ENCODE measurements at places on chromosomes 13 and 19. TPM values are rescaled to one million over a fixed set of nuclear protein-coding genes. Genes with fewer than 3 reads are reported as not detected.
A peak's percentile ranks its signal among the peaks of the same experiment; 100 is the strongest.

ONECUT3 gene
- not detected for total RNA-seq

PTPRH gene
- 0.63 TPM for total RNA-seq

GPR4 gene
- total RNA-seq, result 0.48 TPM

JUNB gene
- 11.5 TPM for total RNA-seq

GFY gene
- 1.4 TPM for total RNA-seq

CEACAM5 gene
- total RNA-seq, result 0.46 TPM

CYP4F2 gene
- total RNA-seq, result 1.2 TPM

MAP2K2 gene
- 176 TPM for total RNA-seq

CEACAM7 gene
- 0.21 TPM for total RNA-seq

NLRP7 gene
- total RNA-seq, result 5.0 TPM

EDNRB gene
- 142 TPM for total RNA-seq

PEX11G gene
- total RNA-seq, result 4.3 TPM

- DNase-seq, result no peak
Measured at GRCh38 chr13:36211567-36211966, 2.8 kb downstream of the SOHLH2 start.

DNA sequence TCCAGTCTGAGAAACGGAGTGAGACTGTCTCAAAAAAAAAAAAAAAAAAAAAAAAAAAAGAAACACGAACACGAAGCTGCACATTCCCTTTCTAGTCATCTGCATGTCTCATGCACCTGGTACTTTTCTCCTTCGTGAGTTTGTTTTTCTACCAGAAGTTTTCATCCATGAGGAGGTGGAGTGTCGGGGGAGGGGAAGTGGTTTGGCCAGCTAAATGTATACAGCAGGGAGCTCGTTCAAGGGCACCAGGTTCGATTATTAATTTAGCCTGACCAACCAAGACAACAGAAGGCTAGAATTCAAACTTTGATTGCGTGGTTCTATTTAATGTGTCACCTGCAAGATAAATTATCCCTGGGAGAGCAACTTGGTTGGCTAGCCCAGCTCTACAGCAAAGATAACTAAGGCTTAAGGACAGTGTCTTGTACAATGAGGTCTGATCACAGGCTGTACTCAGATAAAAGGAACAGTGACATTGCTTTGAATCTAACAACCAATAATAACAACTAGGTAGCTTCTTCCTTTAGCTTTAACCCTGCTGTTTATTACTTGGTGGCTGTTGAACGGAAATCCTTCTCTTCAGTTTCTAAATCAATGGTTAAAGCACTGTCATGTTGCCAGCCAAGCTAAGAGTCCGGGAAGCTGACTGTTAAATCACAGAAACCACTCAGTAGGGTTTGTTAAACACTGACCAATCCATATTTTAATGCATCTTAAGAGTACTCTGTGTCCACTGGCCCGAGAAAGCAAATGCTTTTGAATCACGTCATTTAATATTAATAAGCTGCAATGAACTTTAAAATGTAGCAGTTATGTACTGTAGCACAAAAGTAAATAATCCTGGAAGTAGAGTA, 98.4 kb upstream of the STARD13 start:
- DNase-seq, result no peak

GRCh38 chr13:110700641-110701040, 5.3 kb downstream of the CARS2 start:
- DNase-seq, result no peak

DNA sequence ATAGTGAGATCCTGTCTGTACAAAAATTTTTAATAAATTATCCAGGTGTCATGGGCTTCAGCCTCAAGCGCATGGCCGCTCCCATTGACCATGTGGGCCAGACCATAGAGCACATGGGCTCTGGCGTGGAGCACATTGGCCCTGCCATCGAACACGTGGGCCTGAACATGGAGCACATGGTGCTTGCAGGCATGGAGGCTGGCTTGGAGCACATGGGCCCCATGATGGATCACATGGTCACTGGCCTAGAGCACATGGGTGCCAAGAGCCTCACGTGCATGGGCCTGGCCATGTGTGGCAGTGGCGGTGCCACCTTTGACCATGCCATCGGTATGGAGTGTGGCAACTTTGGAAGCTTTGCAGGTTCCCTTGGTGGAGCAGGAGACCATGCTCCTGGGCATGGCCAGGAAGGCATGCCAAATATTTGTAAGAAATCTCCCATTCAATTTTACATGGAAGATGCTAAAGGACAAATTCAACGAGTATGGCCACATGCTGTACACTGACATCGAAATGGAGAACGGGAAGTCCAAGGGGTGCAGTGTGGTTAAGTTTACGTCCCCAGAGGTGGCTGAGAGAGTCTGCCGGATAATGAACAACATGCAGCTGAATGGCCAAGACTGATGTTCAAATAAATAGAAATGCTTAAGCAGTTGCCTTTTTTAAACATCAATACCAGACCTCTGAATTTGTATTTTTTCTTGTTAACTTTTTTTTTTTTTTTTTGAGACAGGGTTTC, 21.3 kb upstream of the SLC1A5 start:
- no peak for DNase-seq

- DNase-seq, result no peak
Measured at GRCh38 chr13:55497486-55497885, 1643.2 kb upstream of the PRR20A start.

- no peak for DNase-seq
Measured at GRCh38 chr19:2391118-2391725, 31.2 kb downstream of the TMPRSS9 start.

GRCh38 chr13:51231456-51231855, 9.3 kb downstream of the FAM124A start:
- no peak for DNase-seq

GRCh38 chr13:85665286-85665685, 133.9 kb downstream of the SLITRK6 start:
- no peak for DNase-seq

- peak; percentile 85 for DNase-seq
Measured at GRCh38 chr19:42440357-42441048, 2.2 kb downstream of the CXCL17 start.

- peak; percentile 52 for DNase-seq
Measured at GRCh38 chr13:32845952-32846950, 170.0 kb upstream of the KL start.

DNA sequence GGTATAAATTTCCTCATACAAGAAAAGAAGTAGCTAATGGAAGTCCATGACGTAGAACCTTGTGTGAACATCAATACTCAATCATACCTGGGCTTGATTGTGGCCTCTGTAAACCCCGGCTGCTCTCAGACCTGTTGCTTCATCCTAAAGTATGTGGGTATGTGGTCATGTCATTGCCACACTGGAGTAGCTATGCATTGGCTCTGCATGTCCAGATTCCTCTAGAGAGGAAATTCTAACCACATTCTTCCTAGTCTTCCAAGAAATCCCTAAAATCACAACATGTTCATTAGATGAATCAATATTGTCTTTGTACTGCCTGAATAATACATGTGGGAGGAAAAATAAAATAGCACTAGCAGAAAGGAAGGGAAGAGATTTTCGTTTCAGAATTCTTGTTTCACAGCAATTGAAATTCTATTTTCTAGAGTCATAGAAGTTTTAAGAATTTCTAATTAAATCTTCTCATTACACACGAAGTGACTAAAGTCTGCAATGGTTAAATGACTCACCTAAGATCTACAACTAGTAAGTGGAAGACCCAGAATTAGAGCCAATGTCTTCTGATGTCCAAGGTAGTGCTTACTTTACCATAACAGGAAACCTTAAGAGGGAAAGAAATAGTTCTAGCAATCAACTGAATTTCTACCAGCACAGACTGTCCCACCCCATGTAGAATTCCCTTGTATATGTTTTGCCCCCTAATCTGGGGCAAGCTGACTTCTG, 28.0 kb downstream of the RXFP2 start:
- no peak for DNase-seq

- no peak for DNase-seq
Measured at GRCh38 chr19:13097463-13098258, 5.0 kb downstream of the LYL1 start.

DNA sequence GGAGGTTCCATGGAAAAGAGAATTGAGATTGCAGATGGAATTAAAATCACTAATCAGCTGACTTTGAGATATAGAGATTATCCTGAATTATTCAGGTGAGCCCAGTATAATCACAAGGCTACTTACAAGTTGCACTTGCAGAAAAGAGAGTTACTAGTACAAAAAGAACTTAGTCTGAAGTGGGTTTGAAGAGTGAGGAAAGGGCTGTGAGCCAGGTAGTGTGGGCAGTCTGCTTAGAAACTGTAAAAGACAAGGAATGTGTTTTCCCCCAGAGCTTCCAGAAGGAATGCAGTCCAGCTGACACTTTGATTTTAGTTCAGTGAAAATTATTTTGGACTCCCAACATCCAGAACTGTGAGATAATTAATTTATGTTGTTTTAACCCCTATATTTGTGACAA, 285.4 kb upstream of the GPC6 start:
- no peak for DNase-seq

GRCh38 chr19:6056801-6057650, 53.3 kb downstream of the RFX2 start:
- DNase-seq, result no peak
